Small intestine (tissue), 16 donors: ENCODE measurements at places on chromosomes 12 and 14. TPM values are rescaled to one million over a fixed set of nuclear protein-coding genes. Genes with fewer than 3 reads are reported as not detected.

MIA2 gene
- 264 TPM for polyA plus RNA-seq

DNA sequence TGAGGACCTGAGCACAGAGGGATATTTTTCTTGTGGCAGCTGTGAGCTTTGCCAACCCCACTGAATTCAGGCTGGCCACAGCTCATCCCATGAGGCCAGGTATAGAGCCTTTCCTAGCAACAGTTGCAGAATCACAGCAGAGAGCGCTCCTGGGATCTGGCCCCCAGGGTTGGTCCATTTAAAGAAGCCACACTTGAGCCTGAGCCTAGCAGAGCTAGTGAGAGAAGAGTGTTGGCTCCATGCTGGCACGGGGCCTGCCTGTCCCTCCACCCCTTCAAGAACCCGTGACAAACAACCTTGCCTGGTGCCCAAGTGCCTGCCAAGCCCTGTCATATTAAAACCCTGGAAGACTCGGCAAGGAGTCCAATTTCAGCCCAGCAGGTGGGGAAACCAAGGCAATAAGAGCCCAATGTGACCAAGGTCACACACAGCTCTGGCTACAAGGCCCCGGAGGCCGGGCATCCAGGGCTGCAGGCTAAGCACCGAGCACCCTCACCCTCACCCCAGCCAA, 91.6 kb downstream of the LRRC74A start:
- no peak for DNase-seq
- no peaks in the 10 kb centered on the region for H3K27me3 ChIP-seq
- H3K27ac ChIP-seq: peak overlapping the region; percentile 83
- no peaks in the 10 kb centered on the region for H3K36me3 ChIP-seq
- H3K4me1 ChIP-seq: no peaks in the 10 kb centered on the region
- H3K4me3 ChIP-seq: no peak overlapping the region

- peak overlapping the region; percentile 71 for H3K27ac ChIP-seq
- H3K4me1 ChIP-seq: no peaks in the 10 kb centered on the region
- DNase-seq: peak; percentile 60
- H3K4me3 ChIP-seq: peak overlapping the region; percentile 54
- peaks cover 30% of the 10 kb centered on the region for H3K36me3 ChIP-seq
These were observed 772 bp downstream of the SCARB1 start for GRCh38 chr12:124862768-124863415.

- peak overlapping the region; percentile 97 for H3K4me3 ChIP-seq
- no peaks in the 10 kb centered on the region for H3K27me3 ChIP-seq
- no peaks in the 10 kb centered on the region for H3K36me3 ChIP-seq
- H3K4me1 ChIP-seq: peaks cover 7% of the 10 kb centered on the region
These were observed 1.0 kb upstream of the CLIP1 start for GRCh38 chr12:122423258-122424165.

DNA sequence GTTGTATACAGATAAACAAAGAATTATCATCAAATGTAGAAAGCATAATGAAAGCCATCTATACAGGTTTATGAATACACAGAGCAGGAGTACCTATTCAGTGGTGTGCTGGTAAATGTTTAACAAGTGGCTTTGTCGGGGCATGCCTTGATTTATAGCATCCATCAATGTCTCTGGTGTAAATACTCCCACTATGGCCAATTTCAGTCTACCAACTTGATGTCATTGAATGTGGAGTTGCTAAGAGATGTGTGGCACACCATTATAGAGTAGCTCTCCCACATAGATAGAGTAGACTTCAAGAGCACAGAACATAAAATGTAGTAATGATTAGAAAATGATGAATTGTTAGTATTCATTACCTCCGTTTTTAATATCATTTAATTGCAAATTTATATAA, 9.3 kb downstream of the GRIP1 start:
- DNase-seq: no peak
- H3K27me3 ChIP-seq: no peaks in the 10 kb centered on the region
- H3K4me3 ChIP-seq: no peak overlapping the region
- H3K27ac ChIP-seq: no peak overlapping the region
- H3K36me3 ChIP-seq: no peaks in the 10 kb centered on the region
